ENCODE measurements at places on chromosomes 5 and 9.

GRCh38 chr5:44321144-44321725 is 68.0 kb downstream of the FGF10 start:
- DNase-seq, result no peak

- no peak for DNase-seq
Observed at GRCh38 chr9:35835216-35835632, 6.2 kb downstream of the TMEM8B start.

- no peak for DNase-seq
Observed at GRCh38 chr5:54994628-54995027, 9.2 kb upstream of the ESM1 start.

DNA sequence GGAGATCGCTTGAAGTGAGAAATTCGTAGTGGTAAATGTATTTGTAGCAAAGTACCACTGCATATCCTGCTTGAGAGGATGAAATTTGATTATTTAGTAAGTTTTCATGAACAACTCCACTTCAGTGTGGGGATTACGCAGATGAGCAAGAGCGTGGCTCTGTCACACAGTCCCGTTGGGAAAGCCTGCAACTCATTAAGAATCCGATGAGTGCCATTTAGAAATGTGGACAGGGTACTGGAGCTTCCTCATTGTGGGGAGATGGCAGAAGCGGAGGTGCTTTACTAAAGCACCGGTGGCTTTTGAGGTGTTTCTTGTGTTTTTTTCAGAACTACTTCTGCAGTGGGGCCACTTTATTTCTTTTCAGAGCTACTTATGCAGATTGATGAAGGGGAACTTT is 1.4 kb downstream of the TJP2 start:
- no peak for DNase-seq

- DNase-seq, result no peak
Observed at GRCh38 chr5:143759396-143760130, 52.4 kb upstream of the HMHB1 start.

DNA sequence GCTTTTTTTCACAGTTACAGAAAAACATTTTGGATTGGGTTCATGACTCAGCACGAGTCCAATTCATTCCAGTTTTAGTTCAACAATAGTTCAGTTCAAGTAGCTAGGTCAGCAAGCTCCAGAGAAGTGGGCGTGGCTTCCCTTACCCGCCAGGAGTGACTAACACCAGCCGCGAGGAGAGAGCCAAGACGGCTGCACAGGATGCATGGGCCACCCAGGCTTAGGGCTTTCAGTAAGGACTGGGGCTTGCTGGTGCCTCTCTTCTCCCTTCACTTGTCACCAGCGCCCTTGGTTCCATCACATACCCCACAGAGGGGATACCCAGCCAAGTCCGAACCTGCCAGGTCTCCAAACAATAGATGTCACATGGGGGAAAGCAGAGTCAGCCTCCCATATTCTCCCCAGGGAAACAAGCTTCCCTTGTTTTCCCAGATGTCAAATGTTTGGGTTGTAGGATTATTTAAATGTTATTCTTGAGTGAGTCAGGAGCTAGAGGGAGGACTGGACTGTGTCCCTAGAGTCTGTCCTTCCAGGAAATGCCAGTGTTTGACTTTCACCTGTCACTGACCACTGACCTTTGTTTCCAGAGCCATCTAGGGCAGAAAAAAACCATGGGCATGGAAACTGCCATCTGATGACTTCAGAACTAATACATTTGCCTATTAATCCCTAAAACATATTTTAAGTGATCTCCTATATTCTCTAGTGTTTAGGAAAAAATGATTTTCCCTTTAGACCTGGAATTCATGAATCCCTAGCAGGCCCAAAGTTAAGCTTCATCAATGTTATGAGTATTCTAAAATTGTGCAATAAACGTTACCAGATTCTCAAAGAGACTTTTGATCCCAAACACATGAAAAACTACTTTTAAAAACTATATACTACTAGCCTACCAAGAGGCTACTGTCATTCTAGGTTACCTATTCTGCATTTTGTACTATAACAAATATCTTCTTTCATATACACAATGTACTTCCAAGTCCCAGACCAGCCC is 51.9 kb downstream of the NIPAL4 start:
- DNase-seq, result peak; percentile 69

- no peak for DNase-seq
Observed at GRCh38 chr9:23567516-23568165, 258.4 kb downstream of the ELAVL2 start.

GRCh38 chr5:146755793-146756192 is 122.8 kb downstream of the PPP2R2B start:
- no peak for DNase-seq

DNA sequence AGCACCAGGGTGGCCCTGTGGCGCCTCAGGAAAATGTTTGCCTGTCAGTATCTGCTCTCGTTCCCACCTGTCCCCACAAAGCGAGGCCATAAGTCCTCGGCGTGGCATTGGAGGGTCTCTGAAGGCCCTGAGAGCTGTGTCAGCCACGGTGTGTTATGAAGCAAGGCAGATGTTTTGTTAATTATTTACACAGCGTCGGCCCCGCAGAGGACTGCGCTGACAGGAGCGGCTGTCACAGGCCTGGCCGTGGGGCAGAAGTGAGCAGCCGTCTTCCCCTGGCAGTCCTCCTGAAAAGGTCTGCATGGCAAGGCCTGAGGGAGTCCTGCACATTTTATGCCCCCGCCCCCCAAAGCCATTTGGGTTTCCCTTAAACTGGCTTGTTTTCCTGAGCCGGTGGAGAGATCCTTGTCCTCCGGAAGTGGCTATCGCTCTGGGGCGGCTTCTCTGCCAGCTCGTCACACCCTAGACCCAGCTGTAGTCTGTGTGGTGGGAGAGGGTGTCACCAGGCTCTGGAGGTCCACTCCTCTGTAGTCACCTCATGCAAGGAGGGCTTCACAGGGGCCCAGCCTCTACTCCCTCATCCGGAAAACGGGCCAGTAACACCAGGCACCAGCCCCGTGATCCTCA is 6.2 kb downstream of the NEK6 start:
- DNase-seq, result peak; percentile 46

- no peak for DNase-seq
Observed at GRCh38 chr9:68780380-68780712, 75.3 kb downstream of the PIP5K1B start.

DNA sequence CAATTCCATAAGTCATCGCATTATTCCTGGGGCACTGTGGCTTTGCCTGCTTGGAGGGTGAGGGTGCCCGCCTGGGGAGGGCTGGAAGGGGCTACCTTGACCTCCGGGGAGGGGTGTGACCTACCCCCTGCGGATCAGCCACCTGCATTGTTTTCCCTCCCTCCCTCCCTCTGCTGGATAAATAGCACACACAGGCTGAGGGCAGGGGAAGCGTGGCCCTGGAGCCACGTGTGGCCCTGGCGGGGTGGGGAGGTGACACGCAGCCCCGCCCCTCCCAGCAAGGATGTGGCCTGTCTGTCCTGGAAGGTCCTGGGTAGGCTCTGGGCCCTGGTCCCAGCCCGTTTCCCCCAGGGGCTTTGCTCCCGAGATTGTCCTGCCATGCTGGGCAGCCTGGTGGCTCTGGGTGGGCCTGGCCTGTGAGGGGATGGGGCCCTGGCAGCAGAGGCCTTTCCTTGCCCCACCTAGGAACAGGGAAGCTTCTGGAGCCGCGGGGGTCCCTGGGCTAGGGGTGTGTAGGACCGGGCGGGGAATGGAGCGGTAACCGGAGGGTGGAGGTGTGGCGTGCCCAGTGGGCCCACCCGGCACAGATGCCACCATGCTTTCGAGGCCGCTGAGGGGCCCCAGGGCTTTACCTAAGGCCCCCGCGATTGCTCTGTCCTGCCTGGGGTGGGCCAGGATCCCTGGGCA is 33.4 kb downstream of the RXRA start:
- no peak for DNase-seq

DNA sequence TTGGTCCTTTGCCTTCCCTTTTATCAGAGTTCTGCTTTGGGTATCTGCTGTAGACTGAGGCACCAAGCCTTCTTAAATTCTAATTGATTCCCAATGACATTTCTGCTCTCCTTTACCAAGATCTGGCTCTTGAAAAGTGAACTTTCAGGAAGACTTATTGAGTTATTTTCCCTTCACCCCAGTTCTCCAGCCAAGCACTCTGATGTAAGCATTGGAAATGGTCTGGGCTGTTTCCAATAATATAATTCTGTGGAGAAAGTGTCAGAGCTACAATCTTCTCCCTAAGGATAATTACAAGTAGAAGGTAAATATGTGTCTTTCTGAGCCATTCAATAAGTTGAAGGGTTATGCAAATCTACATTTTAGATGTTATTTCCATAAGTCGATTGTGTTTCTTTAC is 30.8 kb downstream of the BTF3 start:
- DNase-seq, result no peak

- DNase-seq, result no peak
Observed at GRCh38 chr5:1005904-1006655, 2.5 kb upstream of the NKD2 start.

DNA sequence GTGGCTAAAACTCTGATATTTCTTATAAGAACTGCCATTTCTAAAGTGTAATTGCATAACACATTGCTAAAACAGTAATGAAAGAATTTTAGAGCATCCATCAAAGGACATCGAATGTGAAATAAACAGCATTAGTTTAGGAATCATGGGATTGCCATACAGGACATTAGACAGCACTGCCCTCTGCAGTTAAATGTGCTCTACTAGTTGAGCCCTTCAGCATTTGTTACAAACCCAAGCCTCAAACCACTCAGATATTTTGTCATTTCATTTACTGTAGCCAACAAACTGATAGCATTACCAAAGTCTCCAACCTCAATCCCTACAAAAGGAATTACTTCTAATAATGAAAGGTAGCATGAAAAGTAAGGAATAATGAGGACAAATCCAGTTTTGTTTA is 116.8 kb upstream of the COX7C start:
- no peak for DNase-seq

- peak; percentile 45 for DNase-seq
Observed at GRCh38 chr9:131997779-131998178, 81.9 kb downstream of the MED27 start.

DNA sequence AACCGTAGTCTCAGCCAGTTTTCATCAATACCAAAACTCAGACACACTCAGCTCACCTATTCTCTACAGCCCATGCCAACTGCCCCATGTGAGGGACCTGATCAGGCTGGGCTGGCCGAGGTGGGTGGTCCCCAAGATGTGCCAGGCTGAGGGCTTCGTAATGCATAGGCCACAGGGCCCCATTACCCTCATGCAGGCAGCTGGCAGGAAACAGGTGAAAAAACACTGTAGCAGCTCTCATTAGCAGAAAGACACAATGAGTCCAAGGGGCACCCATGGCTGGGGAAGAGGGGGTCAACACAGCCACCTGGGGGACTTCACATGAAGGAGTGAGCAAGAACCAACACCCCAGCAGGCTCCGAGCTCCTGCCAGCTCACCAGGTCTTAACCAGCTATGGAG is 8.2 kb downstream of the IPPK start:
- no peak for DNase-seq

GRCh38 chr9:116749176-116749575 is 62.1 kb downstream of the TRIM32 start:
- DNase-seq, result no peak

DNA sequence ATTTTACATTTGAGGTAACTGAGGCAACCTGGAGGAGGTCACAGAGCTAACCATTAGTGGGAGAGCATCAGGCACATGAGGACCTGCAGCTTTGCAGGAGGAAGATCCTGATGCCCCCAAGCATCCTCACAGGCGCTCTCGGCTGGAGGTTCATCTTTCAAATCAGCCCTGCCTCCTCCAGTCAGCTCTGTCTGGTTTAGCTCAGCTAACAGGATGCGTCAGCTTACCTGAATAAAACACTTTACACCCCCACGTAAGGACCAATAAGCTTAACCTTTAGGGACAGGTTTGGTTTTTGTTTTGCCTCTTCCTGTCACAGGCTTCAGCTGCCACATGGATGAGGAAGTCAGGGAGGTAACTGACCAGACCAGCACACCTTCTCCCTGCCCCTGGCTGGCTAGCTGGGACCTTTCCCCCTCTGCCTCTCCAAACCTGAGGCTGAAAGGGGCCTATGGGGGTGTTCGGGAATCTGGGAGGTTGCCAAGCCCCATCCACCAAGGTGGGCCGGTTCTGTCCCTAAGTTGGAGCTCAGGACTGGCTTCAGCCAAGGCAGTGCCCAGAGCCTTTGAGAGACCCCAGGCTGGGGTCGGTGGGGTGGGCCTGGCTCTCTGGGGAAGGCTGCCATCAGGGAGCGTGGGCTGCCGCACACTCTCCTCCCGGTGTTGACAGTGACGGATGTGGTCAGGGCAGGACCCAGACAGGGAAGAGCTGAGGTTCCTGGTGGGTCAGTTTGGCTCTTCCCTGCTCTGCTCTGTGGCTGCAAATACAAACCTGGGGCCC is 20.0 kb upstream of the FCN1 start:
- no peak for DNase-seq

DNA sequence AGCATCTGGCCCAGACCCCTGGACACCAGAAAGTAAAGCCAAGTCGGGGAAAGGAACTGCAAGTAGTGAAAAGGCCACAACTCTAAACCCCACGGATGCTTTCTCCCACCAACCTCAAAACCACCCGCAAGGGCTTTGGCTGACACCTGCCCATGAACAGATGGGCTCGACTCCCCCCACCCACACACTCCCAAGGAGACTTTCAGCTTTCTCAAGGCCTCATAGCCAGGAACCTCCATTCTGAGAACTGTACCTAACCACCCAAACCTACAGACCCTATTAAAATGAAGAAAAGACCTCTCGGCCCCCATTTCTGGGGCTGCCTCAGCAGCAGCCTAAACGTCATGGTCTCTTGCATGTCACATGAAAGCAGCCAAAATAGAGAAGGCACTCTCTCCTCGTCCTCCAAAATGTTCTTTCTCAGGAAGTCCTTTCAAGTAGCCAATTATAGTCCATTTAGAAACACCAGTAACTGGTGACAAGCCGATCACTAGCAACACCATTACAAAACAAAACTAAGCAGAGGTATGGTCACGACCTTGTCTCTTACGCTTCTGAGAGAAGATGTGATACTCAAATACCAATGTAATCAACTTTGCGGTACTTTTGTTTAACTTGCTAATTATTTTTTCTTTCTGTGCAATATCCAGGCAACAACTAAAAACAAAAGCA is 2.9 kb downstream of the B4GALT1 start:
- no peak for DNase-seq

- DNase-seq, result no peak
Observed at GRCh38 chr5:41503310-41503709, 7.1 kb downstream of the PLCXD3 start.

- no peak for DNase-seq
Observed at GRCh38 chr9:12882430-12882829, 107.6 kb downstream of the LURAP1L start.

DNA sequence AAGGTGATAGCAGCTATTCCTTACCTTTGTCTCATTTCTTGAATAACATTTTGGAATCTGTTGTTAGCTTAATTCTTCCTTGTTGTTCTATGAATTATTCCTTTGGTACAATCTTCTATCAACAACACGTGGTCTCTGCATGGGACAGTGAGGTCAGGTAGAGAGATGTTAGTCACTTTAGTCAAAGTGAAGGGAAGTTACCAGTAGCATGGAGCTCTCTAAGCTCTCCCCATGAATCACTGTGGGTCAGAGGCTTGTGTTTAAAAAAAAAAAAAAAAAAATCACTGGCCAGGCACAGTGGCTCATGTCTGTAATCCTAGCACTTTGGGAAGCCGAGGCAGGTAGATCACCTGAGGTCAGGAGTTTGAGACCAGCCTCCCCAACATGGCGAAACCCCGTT is 116.0 kb downstream of the GOLPH3 start:
- no peak for DNase-seq

Data from body of pancreas (tissue), 4 donors.